Upper lobe of right lung (tissue), 1 donor: ENCODE measurements at places on chromosomes 7 and 10. TPM values are rescaled to one million over a fixed set of nuclear protein-coding genes. Genes with fewer than 3 reads are reported as not detected.
A peak's percentile ranks its signal among the peaks of the same experiment; 100 is the strongest.

- H3K4me3 ChIP-seq = no peak overlapping the region
- no peak for DNase-seq
- no peaks in the 10 kb centered on the region for H3K27me3 ChIP-seq
- no peak overlapping the region for H3K27ac ChIP-seq
- H3K36me3 ChIP-seq = no peaks in the 10 kb centered on the region
Observed at GRCh38 chr10:120578134-120578533, 121.1 kb downstream of the PLPP4 start.

- no peak overlapping the region for H3K27ac ChIP-seq
- H3K4me3 ChIP-seq = no peak overlapping the region
- no peak for DNase-seq
- H3K36me3 ChIP-seq = no peaks in the 10 kb centered on the region
- H3K4me1 ChIP-seq = peaks cover 4% of the 10 kb centered on the region
Observed at GRCh38 chr7:140153666-140154161, 23.1 kb downstream of the KDM7A start.

Gene LRGUK
- 0.49 TPM for total RNA-seq

DNA sequence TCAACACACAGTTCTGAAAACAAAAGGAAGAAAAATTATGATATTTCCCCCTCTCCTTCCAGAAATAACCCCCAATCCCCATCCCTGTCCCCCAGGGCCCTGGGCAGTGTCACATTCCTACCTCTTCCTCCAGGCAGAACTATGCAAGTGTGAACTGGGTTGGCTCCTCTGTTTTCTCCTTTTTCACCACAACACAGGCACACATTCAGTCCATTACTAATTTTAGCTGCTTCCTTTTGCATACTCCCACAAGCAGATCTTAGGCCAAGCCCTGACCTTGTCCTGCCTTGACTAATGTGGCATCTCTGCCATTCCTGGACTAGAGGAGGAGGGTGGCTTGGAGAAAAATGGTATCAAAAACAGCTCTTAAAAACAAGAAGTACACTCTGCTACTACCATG is 208.1 kb downstream of the HDAC9 start:
- no peak overlapping the region for H3K27ac ChIP-seq
- H3K4me1 ChIP-seq = no peaks in the 10 kb centered on the region
- no peaks in the 10 kb centered on the region for H3K36me3 ChIP-seq
- no peak overlapping the region for H3K4me3 ChIP-seq
- H3K27me3 ChIP-seq = no peaks in the 10 kb centered on the region

DNA sequence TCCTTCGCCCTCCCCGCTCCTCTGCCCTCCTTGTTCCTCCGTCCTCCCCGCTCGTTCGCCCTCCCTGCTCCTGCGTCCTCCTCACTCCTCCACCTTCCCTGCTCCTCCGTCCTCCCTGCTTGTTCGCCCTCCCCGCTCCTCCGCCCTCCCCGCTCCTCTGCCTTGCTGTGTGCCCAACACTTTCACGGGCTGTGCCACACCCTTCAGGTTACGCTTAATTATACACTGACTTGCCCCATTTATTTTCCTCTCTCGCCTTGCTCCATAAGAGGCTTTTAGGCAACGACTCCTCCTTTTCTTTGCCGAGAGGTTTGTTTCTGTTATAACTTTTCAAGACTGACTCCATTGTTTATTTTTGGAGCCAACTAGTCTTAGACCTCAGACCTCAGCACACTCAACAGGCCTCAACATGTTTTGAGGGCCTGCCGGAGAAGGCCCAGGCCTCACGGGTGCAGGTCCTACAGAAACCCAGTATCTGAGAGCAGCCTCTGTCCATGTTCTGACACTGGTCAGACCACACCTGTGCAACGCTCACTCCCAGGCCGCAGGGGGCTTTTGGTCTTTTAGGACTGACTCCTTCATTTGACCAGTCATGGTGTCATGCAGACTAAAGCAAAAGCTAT is 18.2 kb upstream of the PRKAG2 start:
- peaks cover 4% of the 10 kb centered on the region for H3K27me3 ChIP-seq
- H3K4me3 ChIP-seq = no peak overlapping the region
- no peak for DNase-seq
- H3K4me1 ChIP-seq = no peaks in the 10 kb centered on the region
- H3K27ac ChIP-seq = no peak overlapping the region

Gene CRYGN
- total RNA-seq = not detected

GRCh38 chr10:63093227-63093626 is 39.9 kb upstream of the NRBF2 start:
- no peaks in the 10 kb centered on the region for H3K36me3 ChIP-seq
- no peak for DNase-seq
- no peak overlapping the region for H3K27ac ChIP-seq
- H3K4me1 ChIP-seq = no peaks in the 10 kb centered on the region
- no peaks in the 10 kb centered on the region for H3K27me3 ChIP-seq
- H3K4me3 ChIP-seq = no peak overlapping the region

DNA sequence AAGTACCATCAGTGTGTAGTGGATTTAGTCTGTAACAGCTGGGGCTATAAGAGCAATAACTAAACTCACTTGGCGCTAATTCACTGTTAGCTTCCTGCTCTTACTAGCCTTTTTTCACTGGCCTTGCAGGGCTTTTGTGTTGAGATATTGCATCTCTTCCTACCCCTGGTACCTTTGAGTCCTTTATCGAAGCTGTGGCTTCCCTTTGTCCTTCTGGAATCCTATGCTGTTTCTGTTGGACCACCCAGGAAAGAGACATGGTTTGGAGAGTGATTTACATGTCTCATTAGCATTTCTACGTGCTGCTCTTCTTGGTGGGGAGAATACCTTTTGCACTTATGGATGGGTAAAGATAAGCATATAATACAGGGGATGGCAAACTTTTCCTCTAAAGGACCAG is 103.8 kb downstream of the MLLT10 start:
- no peak for DNase-seq
- no peak overlapping the region for H3K4me3 ChIP-seq
- peaks cover 10% of the 10 kb centered on the region for H3K4me1 ChIP-seq
- H3K36me3 ChIP-seq = peaks cover 20% of the 10 kb centered on the region
- no peaks in the 10 kb centered on the region for H3K27me3 ChIP-seq
- no peak overlapping the region for H3K27ac ChIP-seq

Gene TMEM254
- total RNA-seq = 17.6 TPM

Gene DPYSL4
- total RNA-seq = 1.7 TPM

DNA sequence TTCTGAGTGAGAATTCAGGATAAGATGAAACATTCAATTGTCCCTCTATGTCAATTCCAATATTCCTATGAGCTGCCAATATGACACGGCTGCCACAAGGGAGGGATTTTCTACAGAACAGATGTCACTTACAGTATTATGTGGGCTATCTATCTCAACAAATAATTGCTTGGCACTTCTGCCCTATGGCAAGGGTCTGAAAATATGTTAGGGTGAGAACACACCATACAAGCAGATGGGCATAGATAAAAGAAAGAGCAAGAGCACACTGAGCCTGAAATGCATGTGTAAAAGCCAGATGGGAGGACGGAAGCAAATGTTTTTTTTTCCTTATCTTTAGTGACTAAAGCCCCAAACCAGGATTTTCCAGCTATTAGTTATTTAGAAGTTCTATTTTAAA is 70.1 kb upstream of the TFEC start:
- H3K4me3 ChIP-seq = no peak overlapping the region
- no peaks in the 10 kb centered on the region for H3K27me3 ChIP-seq
- H3K36me3 ChIP-seq = no peaks in the 10 kb centered on the region

DNA sequence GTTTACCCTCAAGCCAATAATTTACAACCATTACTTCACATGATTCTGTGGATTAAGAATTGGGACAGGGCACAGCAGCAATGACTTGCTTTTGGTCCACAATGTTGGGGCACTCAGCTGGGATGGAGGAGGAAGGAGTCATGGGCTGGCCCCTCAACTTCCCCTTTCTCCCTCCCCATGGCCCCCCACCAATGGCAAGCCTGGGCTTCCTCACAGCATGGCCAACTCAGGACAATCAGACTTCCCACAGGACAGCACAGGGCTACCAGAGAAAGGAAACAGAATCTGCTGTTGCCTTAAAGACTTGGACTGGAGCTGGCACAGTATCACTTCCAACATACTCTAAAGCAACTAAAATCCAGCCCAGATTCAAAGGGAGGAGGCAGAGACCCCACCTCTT is 160.7 kb downstream of the PTPN20 start:
- no peaks in the 10 kb centered on the region for H3K27me3 ChIP-seq
- H3K4me3 ChIP-seq = no peak overlapping the region
- H3K36me3 ChIP-seq = no peaks in the 10 kb centered on the region
- no peak for DNase-seq
- no peak overlapping the region for H3K27ac ChIP-seq

DNA sequence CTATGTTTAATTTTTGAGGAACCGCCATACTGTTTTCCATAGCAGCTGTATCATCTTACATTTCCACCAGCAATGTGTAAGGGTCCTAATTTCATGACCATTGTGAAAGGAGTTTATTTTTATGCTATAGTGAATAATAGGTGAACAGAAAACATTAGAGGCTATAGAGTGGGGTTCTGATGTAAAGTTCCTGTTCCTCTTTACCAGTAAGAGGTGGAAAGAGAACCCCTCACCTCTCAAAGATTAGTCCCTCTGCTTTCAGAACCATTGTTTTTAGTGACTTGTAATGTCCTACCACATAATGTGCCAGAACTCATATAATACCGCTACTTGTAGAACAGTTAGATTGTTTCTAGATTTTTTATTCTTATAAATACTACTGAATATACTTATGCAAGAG is 34.2 kb downstream of the SUFU start:
- H3K4me1 ChIP-seq = no peaks in the 10 kb centered on the region
- DNase-seq = no peak
- no peak overlapping the region for H3K27ac ChIP-seq

GRCh38 chr10:31120961-31121685 is 89.5 kb upstream of the ZNF438 start:
- no peaks in the 10 kb centered on the region for H3K36me3 ChIP-seq
- no peak for DNase-seq
- no peaks in the 10 kb centered on the region for H3K4me1 ChIP-seq
- H3K27ac ChIP-seq = peak overlapping the region; percentile 5

- H3K27me3 ChIP-seq = no peaks in the 10 kb centered on the region
- no peak for DNase-seq
Observed at GRCh38 chr10:21202776-21203462, 305.8 kb upstream of the NEBL start.

DNA sequence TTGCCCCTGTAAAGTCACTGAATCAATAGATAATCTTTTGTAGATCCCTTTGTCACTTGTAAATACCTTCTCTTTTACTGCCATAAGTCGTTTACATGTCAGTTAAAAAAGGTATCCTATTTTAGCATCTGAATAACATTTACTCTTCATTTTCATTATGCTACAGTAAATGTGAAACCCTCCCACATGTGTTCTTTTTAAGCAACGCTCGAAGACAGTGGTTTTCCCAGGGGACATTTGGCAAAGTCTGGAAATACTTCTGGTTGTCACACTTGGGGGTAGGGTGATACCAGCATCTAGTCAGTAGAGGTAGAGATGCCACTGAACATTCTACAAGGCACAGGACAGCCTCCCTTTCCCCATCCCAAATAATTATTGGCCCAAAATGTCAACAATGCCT is 23.7 kb downstream of the ATAD1 start:
- DNase-seq = no peak
- no peak overlapping the region for H3K4me3 ChIP-seq
- no peaks in the 10 kb centered on the region for H3K4me1 ChIP-seq

Gene SPDYE1
- total RNA-seq = not detected

GRCh38 chr10:28105561-28105960 is 106.7 kb upstream of the ODAD2 start:
- DNase-seq = no peak
- no peaks in the 10 kb centered on the region for H3K36me3 ChIP-seq
- H3K27me3 ChIP-seq = no peaks in the 10 kb centered on the region
- no peak overlapping the region for H3K4me3 ChIP-seq

Gene NEUROD6
- total RNA-seq = not detected

Gene RPS24
- total RNA-seq = 1,039 TPM

Gene CACNB2
- total RNA-seq = 4.2 TPM

Gene FAM221A
- 9.0 TPM for total RNA-seq

DNA sequence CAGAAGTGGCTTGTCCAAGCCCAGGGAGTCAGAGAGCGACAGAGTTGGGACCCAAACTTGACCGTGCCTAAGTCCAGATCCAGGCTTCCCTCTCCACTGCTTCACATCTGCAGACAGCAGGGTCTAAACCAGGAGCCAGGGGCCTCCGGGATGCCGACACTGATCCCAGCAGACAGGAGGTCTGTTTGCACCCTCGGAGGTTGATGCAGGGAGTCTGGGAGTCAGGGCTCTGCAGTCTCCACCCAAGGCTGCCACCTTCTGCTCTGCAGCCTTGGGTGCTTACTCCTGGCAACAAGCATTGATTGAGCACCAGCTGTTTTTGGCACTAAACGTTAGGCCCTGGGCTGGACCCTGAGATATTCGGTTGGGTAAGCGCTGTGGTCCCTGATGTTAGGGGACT is 21.0 kb downstream of the ELFN1 start:
- H3K4me1 ChIP-seq = no peaks in the 10 kb centered on the region
- H3K27ac ChIP-seq = no peak overlapping the region
- no peak overlapping the region for H3K4me3 ChIP-seq
- no peaks in the 10 kb centered on the region for H3K36me3 ChIP-seq
- peaks cover 12% of the 10 kb centered on the region for H3K27me3 ChIP-seq

- peaks cover 13% of the 10 kb centered on the region for H3K36me3 ChIP-seq
- no peak for DNase-seq
- no peak overlapping the region for H3K27ac ChIP-seq
- H3K4me3 ChIP-seq = no peak overlapping the region
- no peaks in the 10 kb centered on the region for H3K4me1 ChIP-seq
Observed at GRCh38 chr7:132881317-132881716, 200.6 kb downstream of the CHCHD3 start.

Gene CHN2
- 14.4 TPM for total RNA-seq

Gene ADAM22
- total RNA-seq = 4.3 TPM

- DNase-seq = no peak
- peaks cover 6% of the 10 kb centered on the region for H3K4me1 ChIP-seq
- H3K36me3 ChIP-seq = peaks cover 81% of the 10 kb centered on the region
- H3K27me3 ChIP-seq = no peaks in the 10 kb centered on the region
Observed at GRCh38 chr10:98244586-98244985, 23.4 kb downstream of the LOXL4 start.

- H3K36me3 ChIP-seq = no peaks in the 10 kb centered on the region
- no peaks in the 10 kb centered on the region for H3K27me3 ChIP-seq
- H3K4me3 ChIP-seq = no peak overlapping the region
- H3K27ac ChIP-seq = no peak overlapping the region
- H3K4me1 ChIP-seq = peaks cover 3% of the 10 kb centered on the region
Observed at GRCh38 chr7:2947058-2947780, 96.4 kb downstream of the CARD11 start.

DNA sequence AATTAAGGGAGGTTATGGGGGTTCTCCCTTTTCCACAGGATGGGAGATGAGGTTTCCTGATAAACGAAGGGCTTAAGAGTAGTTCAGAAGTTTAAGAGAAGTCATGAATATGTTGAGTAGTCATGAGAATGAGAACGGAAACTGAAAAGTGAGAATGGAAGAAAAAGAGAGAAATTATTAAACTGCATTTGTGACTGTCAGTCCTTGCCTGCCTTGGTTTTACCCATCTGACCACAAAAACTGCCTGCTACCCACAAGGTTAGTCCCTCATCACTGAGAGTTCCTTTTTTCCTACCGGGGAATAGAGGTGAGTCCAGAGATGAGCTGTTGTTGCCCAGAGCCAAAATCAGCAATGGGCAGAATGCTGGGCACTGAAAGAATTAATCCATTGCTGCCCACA is 174.1 kb upstream of the BET1 start:
- H3K36me3 ChIP-seq = no peaks in the 10 kb centered on the region
- H3K4me3 ChIP-seq = no peak overlapping the region
- no peak for DNase-seq
- peaks cover 6% of the 10 kb centered on the region for H3K4me1 ChIP-seq
- H3K27ac ChIP-seq = no peak overlapping the region
- H3K27me3 ChIP-seq = no peaks in the 10 kb centered on the region

GRCh38 chr10:48464871-48465736 is 139.8 kb downstream of the ARHGAP22 start:
- H3K4me3 ChIP-seq = no peak overlapping the region
- no peaks in the 10 kb centered on the region for H3K4me1 ChIP-seq
- H3K27ac ChIP-seq = no peak overlapping the region

Gene MMP21
- not detected for total RNA-seq

Gene DNAJB12
- total RNA-seq = 39.9 TPM
